ENCODE measurements at places on chromosomes 7 and 10. TPM values are rescaled to one million over a fixed set of nuclear protein-coding genes. Genes with fewer than 3 reads are reported as not detected.

Gene ZDHHC16
- total RNA-seq: 55.0 TPM

Gene CTAGE8
- not detected for total RNA-seq

Gene PRLHR
- total RNA-seq: not detected

Gene SLC39A12
- not detected for total RNA-seq

Gene LMOD2
- total RNA-seq: not detected

Gene MYO1G
- 316 TPM for total RNA-seq
